ENCODE measurements at places on chromosomes 3 and 15.

- DNase-seq: peak; percentile 67
These were observed 609 bp downstream of the GOLGA8A start for GRCh38 chr15:34436956-34437442.

GRCh38 chr3:78274475-78275065, 1234.7 kb downstream of the ROBO2 start:
- no peak for DNase-seq

- DNase-seq: no peak
These were observed 53.5 kb downstream of the ZBTB38 start for GRCh38 chr3:141421639-141422319.

DNA sequence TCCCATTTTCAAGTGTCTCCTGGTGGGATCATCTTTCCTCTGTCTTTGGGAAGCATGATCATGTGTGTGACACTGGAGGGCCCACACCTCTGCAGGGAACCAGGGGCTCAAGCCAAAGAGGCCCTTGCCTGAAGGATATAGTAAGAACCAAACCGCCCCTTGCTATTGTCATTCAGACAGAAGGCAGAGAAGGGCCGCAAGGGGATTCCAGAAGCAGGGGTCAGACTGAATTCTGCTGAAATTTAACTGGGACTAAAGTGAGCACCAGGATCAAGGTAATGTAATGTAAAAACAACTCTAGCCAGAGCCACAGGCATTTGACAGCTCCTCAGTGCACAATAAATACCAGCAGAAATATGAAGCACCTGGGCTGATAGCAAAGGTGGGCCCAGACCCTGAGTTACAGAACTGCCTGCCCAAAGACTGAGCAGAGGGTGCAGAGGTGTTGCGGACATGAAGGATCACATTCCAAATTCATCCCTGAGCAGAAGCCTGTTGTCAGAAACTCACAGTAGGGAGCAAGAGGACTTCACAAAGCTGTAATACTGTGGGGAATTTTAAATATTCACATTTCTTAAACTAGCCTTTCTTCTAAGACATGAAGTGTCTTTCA, 46.0 kb upstream of the RASGRF1 start:
- DNase-seq: no peak

- no peak for DNase-seq
These were observed 364.3 kb upstream of the ADAMTS9 start for GRCh38 chr3:65052101-65052500.

- no peak for DNase-seq
These were observed 527.7 kb downstream of the EPHA3 start for GRCh38 chr3:89635137-89635536.

DNA sequence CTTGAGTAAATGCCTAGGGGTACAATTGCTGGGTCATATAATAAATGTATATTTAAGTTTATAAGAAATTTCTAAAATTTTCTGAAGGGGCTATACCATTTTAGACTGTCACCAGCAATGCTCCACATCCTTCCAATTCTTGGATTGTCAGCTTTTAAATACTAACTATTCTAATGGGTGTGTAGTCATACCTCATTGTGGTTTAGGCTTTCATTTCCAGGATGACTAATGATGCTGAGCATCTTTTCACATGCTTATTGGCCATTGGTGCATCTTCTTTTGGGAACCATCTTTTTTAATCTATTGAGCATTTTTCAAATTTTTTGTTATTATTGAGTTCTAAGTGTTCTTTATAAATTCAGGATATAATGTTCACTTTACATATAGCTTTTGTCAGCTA, 52.5 kb upstream of the CORO2B start:
- DNase-seq: no peak

DNA sequence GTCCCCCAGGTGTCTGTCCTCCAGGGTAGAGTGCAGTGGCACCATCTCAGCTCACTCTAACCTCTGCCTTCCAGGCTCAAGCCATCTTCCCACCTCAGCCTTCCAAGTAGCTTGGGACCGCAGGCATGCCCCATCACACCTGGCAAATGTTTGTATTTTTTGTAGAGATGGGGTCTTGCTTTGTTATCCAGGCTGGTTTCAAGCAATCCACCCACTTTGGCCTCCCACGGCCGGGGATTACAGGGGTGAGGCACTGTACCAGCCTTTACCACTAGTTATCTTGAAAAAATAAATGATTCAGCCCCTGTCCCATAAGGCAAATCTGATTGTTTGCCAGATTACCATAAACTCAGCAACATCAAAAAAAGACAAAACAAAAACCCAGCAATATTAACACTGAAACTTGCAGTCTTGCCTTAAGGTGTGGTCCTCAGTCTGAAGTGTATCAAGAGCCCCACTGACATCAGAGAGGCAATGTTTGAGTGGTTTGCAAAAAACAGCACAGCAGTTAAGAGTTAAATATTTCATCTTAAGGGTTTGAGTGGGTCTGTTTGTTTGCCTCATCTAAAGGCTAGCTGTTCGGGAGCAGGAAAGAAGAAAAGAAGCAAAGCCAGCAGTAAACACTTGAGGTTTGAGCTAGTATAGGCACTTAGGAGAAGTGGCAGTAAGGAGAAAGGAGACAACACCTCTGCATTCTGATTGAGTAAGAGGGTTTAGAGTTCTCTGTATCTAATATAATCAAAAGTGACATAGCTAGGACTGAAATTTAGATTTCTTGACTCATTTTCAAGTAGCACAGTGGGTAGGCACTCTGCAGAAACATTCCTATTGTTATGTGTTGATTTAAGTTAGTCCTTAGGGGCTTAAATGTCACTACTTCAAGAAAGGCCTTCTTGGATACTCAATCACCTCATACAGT, 26.3 kb upstream of the EDEM1 start:
- no peak for DNase-seq

DNA sequence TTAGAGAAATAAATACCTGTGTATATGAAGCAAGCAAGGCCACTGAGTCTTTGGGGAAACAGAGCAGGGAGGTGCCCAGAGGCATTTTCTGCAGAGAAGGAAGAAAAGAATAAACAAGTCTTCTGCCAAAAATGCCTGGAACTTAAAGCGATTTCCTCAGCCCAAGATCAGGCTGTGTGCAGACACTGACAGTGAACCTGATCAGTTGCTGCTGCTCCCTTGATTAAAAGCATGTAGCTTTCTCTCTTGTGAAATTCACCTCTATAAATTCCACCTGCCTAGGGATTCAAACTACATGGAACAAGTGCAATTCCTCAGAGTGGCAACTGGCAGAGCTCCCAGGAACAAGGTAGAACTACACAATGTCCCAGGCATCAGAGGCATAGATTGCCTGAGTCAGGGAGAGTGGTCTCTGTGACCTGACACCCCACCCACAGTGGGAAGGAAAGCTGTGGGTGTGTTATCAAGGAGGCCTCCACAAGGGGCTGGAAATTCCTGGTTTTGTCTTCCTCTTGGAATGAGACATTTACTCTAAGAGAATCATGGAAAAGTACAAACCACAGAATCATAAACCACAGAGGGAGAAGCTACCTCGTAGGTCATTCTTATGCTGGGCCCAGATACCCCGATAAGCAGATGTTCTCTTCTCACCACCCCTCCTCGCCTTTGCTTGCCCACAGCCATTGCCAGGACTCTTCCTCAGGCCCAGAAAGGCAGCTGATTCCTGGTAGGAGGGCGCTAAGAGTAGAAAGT, 1.8 kb upstream of the ZBTB38 start:
- DNase-seq: no peak

GRCh38 chr3:58628823-58629562, 37.6 kb downstream of the FAM3D start:
- no peak for DNase-seq

DNA sequence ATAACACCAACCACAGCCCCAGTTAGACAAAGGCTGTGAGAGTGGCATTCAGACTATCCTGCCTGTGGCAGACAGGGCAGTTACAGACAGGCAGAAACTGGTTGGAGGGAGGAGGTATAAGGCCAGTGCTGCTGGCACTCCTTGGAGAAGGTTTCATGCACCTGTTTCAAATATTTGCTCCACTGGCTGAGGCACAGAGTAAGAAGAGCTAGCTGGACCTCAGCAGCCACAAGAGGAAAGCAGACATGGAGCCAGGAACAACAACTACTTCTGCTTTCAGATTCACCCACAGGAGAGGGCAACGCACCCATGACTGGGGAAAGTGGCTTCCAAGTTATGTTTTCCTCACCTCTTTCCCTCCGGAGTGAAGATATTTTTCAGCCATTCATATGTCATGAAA, 11.5 kb upstream of the PRKAR2A start:
- DNase-seq: no peak

DNA sequence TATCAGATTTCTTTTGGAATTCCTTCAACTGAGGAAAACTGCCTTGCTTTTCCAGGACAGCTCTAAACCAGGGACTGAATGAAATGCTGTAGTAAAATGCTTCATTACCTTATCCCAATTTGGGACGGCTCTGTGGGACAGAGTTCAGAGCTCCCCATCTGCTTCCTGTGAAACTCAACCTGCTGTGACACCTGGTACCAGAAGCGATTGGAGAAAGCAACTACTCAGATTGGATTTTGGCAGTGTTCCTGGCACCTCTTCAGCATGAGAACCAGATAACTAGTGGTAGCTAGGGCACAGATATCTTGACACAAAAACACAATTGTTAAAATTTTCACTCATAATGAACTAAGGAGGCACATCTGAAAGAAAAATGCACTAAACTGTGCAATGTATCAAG, 539.1 kb downstream of the SI start:
- no peak for DNase-seq

DNA sequence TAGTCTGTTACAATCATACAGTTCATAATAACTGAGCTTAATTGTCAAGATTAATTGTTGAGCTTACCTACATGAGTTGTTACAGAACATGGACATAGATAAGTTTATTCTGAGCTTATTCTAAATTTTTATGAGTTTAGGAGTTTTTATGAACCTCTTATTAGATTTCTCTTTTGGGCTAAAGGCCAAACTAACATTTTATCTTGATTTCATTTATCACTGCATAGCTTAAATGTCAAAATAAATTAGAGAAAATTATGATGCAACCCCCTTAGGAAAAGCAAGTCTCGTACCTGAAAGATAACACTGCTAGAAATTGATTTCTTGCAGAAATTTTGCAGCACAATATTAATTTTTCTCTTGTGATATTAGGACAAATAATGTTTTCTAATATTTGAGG, 54.5 kb downstream of the CNTN6 start:
- no peak for DNase-seq

GRCh38 chr15:50685976-50686468, 575 bp downstream of the TRPM7 start:
- peak; percentile 66 for DNase-seq

DNA sequence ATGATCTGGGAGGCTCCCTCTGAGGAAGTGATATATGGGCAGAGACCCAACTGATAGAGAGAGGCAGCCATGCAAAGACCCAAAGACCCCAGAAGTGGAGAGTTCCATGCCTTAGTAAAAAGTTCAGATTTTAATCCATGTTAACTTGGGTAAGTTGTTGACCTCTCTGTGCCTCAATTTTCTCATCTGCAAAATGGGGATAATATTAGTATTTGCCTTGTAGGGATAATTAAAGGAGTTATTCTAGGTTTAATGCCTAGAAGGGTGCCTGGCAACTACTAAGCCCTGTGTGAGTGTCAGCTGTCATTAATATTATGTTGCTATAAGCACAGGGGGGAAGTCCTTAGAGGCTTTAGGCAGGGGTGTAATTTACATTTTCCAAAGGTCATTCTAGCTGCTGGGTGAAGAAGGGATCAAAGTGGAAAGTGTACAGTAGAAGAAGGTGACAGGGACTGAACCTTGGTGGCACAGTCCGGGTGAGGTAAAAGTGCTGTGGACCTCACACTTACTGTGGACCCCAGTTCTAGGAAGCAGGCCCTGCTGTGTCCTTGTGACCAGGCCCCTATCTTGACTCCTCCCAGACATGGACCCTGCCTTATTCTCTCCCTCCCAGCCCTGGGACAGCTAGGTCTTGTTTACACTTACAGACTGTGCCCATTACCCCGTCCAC, 3.0 kb upstream of the RAD18 start:
- no peak for DNase-seq

DNA sequence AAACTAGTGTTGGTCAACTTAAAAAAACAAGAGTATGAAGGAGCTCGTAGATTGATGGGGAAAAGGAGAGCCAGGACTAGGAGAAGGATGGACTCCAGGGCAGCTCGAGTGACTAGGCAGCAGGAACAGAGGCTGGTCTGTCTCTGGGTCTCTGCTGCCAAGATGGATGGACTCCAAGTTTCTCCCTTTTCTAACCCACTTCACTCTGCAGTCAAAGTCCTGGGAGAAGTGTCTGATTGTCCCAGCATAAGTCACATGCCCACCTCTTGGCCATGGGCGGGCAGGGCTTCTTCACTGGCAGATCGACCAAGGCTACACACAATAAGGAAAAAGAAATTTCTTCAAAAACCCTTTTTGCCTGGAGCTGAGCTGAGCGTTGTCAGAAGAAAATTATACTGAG, 9.2 kb upstream of the EPB42 start:
- DNase-seq: no peak

- DNase-seq: no peak
These were observed 95.1 kb downstream of the RPL39L start for GRCh38 chr3:187044206-187044605.

DNA sequence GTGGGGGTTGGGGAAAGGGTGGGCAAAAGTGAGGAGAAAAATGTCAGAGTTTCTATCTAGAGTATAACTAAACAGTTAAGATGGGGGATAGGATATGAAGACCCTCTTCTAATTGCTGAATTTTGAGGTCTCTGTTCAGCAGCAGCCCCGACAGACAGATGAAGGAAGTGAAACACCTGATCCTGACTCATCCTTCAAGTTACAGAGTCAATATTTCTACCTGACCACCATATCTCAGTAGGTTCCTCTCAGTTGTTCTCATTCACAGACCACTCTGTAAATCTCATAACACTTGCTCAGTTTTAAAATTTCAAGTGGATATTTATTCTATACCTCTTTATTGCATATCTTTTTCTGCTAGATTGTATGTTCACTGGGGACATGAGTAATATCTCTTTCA, 69.5 kb downstream of the CCDC54 start:
- DNase-seq: no peak

- no peak for DNase-seq
These were observed 72.0 kb downstream of the MYO1E start for GRCh38 chr15:59300618-59301139.

GRCh38 chr3:4413467-4413866, 53.6 kb downstream of the SUMF1 start:
- no peak for DNase-seq

DNA sequence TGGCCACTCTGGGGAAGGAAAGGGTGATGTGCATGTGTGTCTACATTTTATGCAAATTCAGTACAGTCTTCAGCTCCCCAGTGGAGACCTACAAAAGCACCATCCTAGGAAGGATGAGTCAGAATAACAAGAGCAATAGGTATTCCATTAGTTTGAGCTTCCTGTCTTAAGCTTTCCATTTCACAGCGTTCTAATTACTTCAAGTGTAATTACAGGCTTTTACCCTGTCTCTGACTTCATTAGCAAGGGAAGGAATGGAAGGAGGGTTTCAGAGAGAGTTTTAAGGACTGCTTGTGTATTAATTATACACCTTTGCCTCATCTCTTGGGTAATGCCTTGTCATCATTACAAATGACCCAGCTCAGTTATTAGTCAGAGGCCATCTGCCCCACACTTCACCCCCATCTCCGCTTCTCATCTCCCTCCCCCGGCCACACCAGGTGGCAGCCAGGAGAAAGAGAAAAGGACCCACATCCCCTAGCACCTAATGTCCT, 202.8 kb upstream of the MRPL3 start:
- DNase-seq: no peak
